ENCODE measurements at places on chromosomes 11 and 22. TPM values are rescaled to one million over a fixed set of nuclear protein-coding genes. Genes with fewer than 3 reads are reported as not detected.

Gene SYCE3
- total RNA-seq = not detected

Gene NRXN2
- total RNA-seq = 0.47 TPM

Gene PAK1
- total RNA-seq = 24.9 TPM

Gene MIOX
- 0.54 TPM for total RNA-seq

Gene SMIM38
- 1.3 TPM for total RNA-seq

Gene PDGFB
- 13.4 TPM for total RNA-seq

Gene GGT1
- total RNA-seq = 19.8 TPM

DNA sequence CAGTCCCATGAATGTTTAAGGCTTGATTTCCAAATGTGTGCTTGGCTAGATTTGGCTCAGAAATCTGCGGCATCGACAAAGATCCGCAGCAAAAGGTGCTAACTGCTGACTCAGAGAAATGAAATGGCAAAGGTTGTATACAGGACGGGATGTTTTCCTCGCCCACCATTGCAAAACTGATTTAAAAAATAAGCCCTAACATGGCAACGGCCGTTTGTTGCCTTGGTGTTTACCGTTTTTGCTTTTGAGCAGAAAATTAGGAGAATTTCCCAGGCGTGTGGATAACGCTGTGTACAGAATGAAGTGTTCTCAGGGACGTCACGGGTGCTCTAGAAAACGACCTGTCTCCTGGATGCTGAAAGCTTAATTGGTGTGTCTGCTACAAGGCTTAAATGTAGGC is 70.2 kb downstream of the ARHGAP8 start:
- no peaks in the 10 kb centered on the region for H3K4me1 ChIP-seq
- no peak overlapping the region for H3K27ac ChIP-seq
- peaks cover 24% of the 10 kb centered on the region for H3K27me3 ChIP-seq
- no peak for DNase-seq
- no peaks in the 10 kb centered on the region for H3K36me3 ChIP-seq

DNA sequence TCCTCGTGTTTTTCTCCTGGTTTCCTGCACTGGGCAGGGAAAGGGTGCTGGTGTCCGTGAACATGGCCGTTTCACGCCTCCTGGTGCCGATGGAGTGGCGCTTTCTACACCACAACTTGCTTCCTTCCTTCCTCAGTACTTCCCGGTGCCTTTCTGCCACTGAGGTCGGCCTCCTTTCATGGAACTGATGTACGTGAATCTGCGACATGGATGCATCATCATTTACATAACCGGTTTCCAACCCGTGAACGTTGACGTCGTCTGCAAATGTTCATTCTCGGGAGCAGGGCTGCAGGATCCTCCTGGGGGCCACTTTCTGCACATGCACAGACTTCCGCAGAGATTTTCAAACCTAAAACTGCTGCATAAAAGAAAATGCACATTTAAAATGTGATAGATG is 474.4 kb downstream of the BRD1 start:
- no peaks in the 10 kb centered on the region for H3K36me3 ChIP-seq
- no peaks in the 10 kb centered on the region for H3K27me3 ChIP-seq
- H3K4me1 ChIP-seq = no peaks in the 10 kb centered on the region
- H3K27ac ChIP-seq = no peak overlapping the region

DNA sequence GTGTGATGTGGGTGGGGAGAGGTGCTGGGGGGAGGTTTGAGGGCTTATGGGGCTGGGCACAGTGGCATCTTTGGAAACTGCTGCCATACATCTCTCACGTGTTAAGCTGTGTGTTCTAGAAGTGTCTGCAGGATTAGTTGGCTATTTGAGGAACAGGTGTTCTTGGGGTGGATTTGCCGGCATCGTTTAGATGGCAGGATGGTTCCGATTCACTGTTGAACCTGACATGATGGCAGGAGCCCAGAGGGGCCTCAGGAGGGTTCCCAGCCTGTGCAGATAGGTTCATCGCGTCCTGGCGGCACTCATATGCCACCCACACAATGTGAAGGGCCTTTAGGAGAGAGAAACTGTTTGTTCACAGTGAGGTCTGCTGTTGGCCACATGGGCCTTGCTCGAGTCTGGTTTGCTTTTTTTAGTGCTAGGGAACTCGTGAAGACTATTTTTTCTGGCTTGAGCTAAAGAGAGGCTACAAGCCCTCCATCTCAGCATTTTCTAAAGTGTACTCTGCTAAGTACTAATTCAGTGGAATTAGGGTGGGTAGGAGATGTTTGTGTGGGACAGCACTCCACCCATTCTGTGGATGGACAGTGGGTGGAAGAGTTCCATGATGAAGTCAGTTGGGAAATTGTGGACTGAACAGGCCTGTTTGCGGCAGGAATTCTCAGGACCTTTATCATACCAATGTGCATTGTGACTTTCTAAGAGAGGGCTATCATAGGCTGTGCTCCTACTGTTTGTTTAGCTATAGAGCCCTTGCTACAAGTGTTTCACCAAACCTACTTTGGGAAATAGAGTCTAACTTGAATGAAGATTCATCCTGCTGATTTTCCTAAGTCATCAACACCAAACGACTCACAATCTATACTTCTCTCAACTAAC is 55.4 kb upstream of the PLET1 start:
- no peak overlapping the region for H3K4me3 ChIP-seq
- DNase-seq = no peak
- no peaks in the 10 kb centered on the region for H3K36me3 ChIP-seq
- H3K4me1 ChIP-seq = peaks cover 8% of the 10 kb centered on the region
- H3K27me3 ChIP-seq = no peaks in the 10 kb centered on the region
- no peak overlapping the region for H3K27ac ChIP-seq

- no peaks in the 10 kb centered on the region for H3K27me3 ChIP-seq
- H3K4me3 ChIP-seq = no peak overlapping the region
- H3K27ac ChIP-seq = no peak overlapping the region
- no peaks in the 10 kb centered on the region for H3K4me1 ChIP-seq
- no peak for DNase-seq
These were observed 200.4 kb downstream of the RAB38 start for GRCh38 chr11:87974797-87975196.

- no peaks in the 10 kb centered on the region for H3K4me1 ChIP-seq
- H3K4me3 ChIP-seq = no peak overlapping the region
- H3K27ac ChIP-seq = no peak overlapping the region
- H3K36me3 ChIP-seq = no peaks in the 10 kb centered on the region
- no peak for DNase-seq
These were observed 243.2 kb upstream of the ZC3H12C start for GRCh38 chr11:109849946-109850345.

- no peak overlapping the region for H3K27ac ChIP-seq
- peaks cover 49% of the 10 kb centered on the region for H3K27me3 ChIP-seq
- H3K4me1 ChIP-seq = no peaks in the 10 kb centered on the region
- no peak for DNase-seq
- no peaks in the 10 kb centered on the region for H3K36me3 ChIP-seq
- no peak overlapping the region for H3K4me3 ChIP-seq
These were observed 314.1 kb downstream of the CTTN start for GRCh38 chr11:70712471-70712870.

DNA sequence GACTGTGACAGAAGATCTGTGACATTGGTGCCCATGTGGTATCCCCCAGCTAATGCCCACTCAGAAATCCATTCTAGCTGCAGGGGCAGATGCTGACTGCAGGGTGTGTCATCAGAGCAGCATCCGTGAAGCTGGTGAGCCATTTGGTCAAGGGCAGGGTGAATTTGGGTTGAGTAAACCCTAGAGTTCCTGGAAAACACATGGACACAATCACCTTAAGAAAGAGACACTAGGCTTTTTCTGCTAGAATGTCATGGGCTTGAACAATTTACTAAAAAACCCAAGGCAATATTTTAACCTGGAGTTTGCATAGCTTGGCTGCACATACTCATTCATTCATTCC is 100.0 kb downstream of the ADAMTS15 start:
- no peak for DNase-seq
- H3K4me3 ChIP-seq = no peak overlapping the region
- no peaks in the 10 kb centered on the region for H3K27me3 ChIP-seq
- no peaks in the 10 kb centered on the region for H3K36me3 ChIP-seq
- H3K27ac ChIP-seq = no peak overlapping the region

DNA sequence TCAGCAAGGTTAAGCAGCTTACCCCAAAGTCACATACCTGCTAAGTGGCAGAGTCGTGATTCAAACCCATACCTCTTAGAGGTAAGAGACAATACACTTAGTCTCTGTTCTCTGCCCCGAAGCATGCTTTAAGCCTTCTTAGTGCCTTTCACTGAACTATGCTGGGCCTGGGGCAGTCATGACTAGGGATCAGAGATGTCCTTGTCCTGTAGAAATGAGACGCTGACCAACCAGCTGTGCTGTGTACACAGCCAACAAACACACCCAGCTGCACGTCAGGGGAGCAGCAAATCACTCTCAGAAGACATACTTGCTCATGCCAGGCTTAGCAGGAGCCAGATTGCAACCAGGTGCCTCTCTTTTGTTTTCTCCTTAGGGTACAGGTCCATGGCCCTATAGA is 255.7 kb downstream of the BUD13 start:
- H3K4me1 ChIP-seq = no peaks in the 10 kb centered on the region
- no peak for DNase-seq
- H3K27ac ChIP-seq = no peak overlapping the region
- H3K4me3 ChIP-seq = no peak overlapping the region
- H3K27me3 ChIP-seq = peaks cover 23% of the 10 kb centered on the region

- no peak for DNase-seq
- no peak overlapping the region for H3K4me3 ChIP-seq
- H3K4me1 ChIP-seq = no peaks in the 10 kb centered on the region
- H3K36me3 ChIP-seq = no peaks in the 10 kb centered on the region
- peaks cover 50% of the 10 kb centered on the region for H3K27me3 ChIP-seq
These were observed 19.4 kb upstream of the GAL start for GRCh38 chr11:68664906-68665305.

DNA sequence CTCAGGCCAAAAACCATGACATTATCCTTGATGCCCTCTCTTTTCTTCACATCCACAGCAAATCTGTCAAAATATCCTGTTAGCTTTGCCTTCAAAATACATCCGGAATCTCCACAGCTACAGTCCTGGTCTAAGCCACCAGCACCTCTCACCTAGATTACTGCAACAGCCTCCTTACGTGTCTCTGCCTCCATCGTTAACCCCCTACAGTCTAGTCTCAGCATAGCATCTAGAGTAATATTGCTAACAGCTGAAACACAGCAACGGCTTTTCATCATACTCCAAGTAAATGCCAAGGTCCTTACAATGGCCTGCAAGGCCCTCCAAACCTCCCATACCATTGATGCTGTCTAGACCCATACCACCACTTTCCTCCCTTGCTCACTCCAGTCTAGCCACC is 4.4 kb downstream of the TSG101 start:
- no peak for DNase-seq
- peaks cover 10% of the 10 kb centered on the region for H3K4me1 ChIP-seq
- H3K36me3 ChIP-seq = peaks cover 34% of the 10 kb centered on the region
- H3K4me3 ChIP-seq = no peak overlapping the region

DNA sequence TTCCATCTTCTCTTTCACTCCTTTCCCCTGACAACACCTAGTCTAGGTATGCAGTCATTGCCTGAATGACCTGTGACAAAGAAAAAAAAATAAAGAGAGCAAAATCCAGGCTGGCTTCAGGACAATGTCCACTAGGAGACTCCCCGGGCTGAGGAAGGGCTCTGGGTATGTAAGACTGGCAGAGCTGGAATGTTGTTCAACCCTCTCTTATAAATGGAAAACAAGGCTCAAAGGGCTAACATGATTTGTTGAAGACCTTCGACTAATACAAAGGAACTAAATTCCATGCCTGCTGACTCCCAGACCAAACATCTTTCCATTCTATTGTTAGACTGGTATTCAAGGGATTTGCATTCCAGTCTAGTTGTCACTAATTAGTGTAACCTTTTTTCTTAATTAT is 122.2 kb downstream of the ARL14EP start:
- no peak for DNase-seq
- H3K4me3 ChIP-seq = no peak overlapping the region
- H3K27me3 ChIP-seq = no peaks in the 10 kb centered on the region
- no peaks in the 10 kb centered on the region for H3K36me3 ChIP-seq
- H3K4me1 ChIP-seq = no peaks in the 10 kb centered on the region

DNA sequence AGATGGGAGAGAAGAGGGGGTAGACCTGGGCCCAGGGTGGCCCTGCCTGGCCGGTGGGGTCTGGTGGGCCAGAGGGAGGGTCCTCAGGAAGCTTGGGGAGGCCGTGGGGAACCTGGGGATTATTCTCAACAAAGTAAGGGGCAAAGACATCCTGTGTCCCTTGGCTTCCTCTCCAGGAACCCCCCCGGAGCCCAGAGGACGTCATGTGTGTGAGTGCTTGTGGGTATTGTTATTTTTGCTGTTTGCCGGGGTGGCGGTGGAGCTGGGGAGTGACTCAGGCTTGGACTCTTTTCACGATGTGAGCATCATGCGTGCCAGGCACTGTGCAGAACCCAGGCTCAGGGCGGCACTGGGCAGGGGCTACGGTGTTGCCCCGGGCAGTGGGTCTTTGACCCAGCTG is 982 bp upstream of the SHANK3 start:
- no peak for DNase-seq
- no peak overlapping the region for H3K27ac ChIP-seq
- H3K27me3 ChIP-seq = peaks cover 61% of the 10 kb centered on the region
- no peaks in the 10 kb centered on the region for H3K36me3 ChIP-seq
- no peaks in the 10 kb centered on the region for H3K4me1 ChIP-seq

Data from T-cell (primary cell).